ENCODE measurements at places on chromosomes 1 and 21.

GRCh38 chr1:40161888-40162397 is 756 bp downstream of the RLF start:
- DNase-seq = no peak

- no peak for DNase-seq
Measured at GRCh38 chr1:199302554-199302953, 663.7 kb downstream of the PTPRC start.

DNA sequence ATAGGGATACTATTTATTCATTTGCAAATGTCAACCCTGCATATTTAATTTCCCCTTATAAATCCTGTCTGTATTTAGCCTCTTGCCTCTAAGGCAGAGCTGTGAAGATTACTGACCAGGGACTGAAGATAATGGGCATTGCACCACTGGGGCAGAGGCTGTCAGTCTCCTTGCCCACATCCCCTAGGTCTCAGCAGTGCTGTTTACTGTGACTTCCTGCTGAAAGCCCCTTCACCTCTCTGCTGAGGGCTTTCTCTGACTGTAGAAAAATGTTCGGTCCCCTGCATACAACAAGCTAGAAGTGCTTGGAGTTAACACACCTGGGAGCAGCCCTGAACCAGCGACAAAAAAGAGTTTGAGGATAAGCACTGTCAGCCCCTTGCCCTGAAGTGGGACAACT is 28.8 kb downstream of the SLC5A9 start:
- no peak for DNase-seq

- DNase-seq = no peak
Measured at GRCh38 chr1:46183079-46183847, 7.0 kb upstream of the P3R3URF start.

GRCh38 chr1:149846593-149847466 is 52.5 kb upstream of the BOLA1 start:
- no peak for DNase-seq

DNA sequence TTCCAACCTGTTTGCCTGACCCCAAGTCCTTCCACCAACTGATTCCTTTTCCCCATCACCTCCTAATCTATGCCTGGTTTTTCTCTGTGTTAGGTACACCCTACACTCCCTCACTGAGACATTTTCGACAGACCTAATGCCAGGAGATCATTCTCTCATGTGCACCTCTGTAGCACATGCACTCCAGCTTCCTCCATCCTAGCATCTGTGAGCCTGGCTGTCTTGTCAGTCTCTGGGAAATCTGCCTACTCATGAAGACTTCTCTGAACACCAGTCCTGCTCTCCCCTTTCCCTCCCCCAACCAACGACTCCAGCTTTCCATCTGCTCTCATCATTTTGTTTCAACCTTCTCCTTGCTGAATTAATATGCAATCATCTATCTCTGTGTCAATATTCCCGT is 987 bp downstream of the MED8 start:
- DNase-seq = no peak

DNA sequence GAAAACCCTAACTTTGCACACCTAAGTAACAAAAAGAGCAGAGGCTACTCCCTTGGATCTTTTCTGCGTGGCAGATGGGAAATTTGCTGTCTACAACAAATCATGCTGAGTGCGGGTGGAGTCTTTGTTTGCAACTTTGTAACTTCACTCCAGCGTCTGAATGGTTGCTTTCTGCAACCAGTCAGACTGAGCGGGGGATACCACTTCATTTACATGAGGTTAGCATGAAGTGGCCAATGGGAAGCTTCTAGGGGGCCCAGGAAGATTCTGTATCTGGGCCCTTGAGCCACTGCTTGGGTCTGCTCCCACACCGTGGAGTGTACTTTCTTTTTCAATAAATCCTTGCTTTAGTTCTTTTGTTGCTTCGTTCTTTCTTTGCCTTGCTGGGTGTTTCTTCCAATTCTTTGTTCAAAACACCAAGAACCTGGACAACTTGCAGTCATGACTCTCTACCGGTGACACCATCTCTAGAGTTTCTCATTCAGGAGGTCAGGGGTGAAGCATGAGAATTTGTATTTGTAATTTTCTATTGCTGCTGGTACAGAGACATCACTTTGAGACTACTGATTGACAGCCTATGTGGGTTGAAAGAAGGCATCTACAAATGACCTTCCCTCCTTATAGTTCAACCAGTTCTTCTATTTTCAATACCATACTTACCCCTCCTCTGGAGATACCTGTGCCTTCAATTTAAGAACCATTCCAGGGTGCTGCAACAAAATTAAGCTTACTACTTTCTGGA is 55.8 kb upstream of the RC3H1 start:
- DNase-seq = no peak

GRCh38 chr1:223201967-223202366 is 58.9 kb upstream of the TLR5 start:
- DNase-seq = no peak

- no peak for DNase-seq
Measured at GRCh38 chr1:46903481-46903880, 37.8 kb downstream of the CYP4A11 start.

- no peak for DNase-seq
Measured at GRCh38 chr21:9759972-9760371, 761.4 kb upstream of the TPTE start.

GRCh38 chr1:10429868-10430215 is 391 bp upstream of the CENPS start:
- DNase-seq = peak; percentile 46

- DNase-seq = no peak
Measured at GRCh38 chr1:243818978-243819377, 31.1 kb downstream of the AKT3 start.

DNA sequence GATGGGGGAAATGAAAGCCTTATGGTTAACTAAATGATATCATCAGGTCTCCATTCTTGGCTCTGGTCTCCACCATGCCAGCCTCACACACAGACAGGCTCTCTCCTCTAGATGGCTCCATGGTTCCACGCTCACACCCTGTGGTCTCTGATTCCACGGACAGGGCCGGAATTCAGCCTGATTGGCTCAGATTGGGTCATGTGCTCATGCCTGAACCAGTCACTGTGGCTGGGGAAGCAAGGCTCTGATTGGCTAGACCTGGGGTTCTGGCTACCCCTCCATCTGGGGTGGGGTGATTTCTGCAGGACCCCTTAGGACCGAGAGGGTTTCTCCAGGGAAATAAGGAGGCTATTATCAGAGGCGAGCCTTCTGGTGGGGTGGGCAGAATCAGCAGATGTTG is 277.0 kb downstream of the PTPRU start:
- DNase-seq = peak; percentile 52

GRCh38 chr1:227192163-227192562 is 126.1 kb downstream of the CDC42BPA start:
- DNase-seq = peak; percentile 61

- DNase-seq = no peak
Measured at GRCh38 chr1:3275471-3276340, 178.8 kb upstream of the ARHGEF16 start.

- no peak for DNase-seq
Measured at GRCh38 chr21:30081506-30081905, 85.1 kb downstream of the CLDN17 start.

DNA sequence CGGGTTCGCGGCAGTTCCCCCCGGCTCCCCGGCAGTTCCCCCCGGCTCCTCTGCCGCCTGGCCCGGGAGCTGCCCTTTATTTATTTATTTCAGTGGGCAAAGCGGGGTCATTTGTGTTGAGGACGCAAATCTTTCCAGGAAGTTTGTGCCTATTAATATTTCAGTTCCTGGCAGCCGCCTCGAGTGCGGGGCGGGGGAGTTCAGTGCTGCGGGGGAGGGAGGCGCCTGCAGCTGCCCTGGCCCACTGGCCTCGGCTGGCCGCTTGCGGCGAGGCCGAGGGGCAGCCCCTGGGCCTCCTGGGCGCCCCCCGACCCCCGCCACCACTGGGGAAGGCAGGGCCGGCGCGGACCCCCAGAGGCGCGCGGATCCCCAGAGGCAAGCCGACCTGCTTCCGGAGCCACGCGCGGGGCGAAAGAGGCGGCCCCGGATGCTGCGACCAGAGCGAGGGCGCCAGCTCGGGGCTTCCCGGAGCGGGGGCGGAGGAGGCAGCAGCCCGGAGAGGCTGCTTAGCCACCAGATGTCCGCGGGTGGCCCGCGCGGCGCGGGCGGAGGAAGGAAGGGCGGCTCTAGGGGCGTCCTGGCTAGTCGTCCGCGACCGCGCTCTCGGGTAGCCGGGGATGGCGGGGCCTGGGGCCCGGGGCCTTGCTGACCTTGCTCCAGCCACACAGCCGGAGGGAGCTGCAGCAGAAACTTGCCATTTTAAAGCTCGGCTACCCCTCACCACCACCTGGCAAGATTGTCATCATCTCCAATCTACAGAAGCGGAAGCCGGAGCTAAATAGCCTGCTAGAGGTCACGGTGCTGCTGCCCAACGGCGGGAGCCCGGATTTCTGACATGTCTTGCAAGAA is 48.0 kb downstream of the H3-3A start:
- DNase-seq = peak; percentile 75

DNA sequence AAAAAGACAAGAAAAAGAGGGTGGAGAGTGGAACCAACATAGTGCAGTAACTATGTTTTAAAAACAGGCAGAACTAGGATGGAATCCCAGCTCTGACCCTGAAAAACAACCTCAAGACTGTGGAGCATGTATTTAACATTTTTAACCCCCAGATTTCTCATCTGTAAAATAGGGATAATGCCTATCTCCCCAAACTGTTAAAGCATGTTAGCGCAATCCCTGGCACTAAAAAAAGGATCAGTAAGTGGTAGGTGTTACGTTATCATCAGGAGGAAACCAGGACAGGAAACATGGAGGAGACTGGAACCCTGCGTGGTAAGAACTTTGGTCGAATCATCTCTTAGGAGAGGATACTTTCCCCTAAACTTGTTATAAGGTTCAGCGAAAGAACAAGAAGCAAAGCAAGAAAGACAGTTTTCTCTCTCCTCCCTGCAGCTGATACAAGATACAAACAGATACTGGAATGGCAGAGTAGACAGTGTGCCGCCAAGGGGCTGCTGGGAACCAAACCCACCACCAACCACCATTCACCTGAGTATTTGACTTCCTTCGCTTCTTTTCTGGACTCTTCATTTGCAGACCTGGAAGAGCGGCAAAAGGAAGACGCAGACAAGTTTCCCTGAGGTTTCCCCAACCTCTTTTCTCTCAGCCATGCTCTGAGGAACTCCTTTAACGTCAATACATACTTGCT is 991 bp downstream of the PYGO2 start:
- DNase-seq = no peak

GRCh38 chr1:22123071-22123390 is 19.9 kb downstream of the WNT4 start:
- DNase-seq = no peak

- no peak for DNase-seq
Measured at GRCh38 chr1:180886338-180886737, 26.4 kb upstream of the KIAA1614 start.

DNA sequence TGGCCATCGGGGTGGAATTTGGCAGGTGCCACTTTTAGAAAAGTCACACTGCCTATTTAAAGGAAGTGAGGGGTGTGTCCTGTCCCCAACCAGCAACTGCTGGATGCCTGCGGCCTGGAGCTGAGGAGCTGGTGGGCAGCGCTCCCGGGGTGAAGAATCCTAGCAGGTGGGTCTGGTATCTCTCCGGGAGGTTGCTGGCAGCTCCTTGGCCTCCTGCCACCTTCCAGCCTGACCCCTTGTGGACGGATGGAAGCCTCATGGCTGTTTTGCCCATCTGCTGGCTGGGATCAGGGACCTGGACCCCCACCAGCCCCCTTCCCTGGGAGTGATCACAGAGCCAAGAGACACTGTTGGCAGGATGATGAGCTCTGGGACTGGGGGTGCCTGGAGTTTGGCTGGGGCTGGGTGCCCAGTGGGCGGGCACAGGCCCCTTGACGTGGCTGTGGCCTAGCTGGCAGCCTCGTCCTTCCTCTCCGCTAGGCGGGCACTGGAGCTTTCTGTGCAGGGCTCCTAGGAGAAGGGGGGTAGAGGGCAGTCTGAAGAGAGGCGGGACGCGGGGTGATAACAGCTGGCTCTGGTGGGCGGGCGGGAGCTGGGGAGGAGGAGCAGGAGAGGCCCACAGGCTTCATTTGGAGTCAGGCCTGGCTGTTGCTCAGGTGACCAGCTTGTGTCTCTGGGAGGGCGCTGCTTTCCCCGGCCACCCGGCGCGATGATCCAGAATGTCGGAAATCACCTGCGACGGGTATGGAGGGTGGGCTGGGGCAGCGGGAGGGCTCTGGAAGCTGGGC is at the start of gene ACOT11:
Gene ACOT11 (plus strand): TSS at position 628 of the 788 bp plus-strand sequence. CDS start 82 bp downstream, at position 710.
- no peak for DNase-seq

Measured in activated CD4-positive, alpha-beta T cell treated with anti-CD3 and anti-CD28 coated beads, Interleukin-10, Interleukin-2, amounts not matched to agents 100 ng/mL and 50 ng/mL, durations not matched to agents 16 hours and 8 hours (primary cell).